ENCODE measurements at places on chromosomes 3 and 15.

DNA sequence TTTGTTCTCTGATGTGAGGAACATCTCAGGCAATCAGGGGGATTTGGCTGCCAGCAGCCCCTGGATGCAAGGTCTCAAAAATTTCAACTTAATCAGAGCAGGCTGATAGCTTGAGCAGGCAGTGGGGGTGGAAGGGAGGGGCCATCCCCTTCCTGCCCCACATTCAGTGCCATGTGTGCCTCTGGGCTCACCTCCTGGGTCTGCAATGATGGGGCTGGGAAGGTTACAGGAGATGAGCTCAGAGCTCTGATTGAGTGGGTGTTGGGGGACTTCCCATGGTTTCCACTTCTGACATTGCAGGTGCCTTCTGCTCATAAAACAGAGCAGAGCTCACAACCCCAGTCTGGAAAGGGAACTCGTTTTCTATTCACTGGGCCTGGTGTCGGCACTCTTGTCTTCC, 37.0 kb downstream of the PARP16 start:
- no peak for DNase-seq

- no peak for DNase-seq
Measured at GRCh38 chr3:62238003-62238402, 135.3 kb downstream of the FEZF2 start.

DNA sequence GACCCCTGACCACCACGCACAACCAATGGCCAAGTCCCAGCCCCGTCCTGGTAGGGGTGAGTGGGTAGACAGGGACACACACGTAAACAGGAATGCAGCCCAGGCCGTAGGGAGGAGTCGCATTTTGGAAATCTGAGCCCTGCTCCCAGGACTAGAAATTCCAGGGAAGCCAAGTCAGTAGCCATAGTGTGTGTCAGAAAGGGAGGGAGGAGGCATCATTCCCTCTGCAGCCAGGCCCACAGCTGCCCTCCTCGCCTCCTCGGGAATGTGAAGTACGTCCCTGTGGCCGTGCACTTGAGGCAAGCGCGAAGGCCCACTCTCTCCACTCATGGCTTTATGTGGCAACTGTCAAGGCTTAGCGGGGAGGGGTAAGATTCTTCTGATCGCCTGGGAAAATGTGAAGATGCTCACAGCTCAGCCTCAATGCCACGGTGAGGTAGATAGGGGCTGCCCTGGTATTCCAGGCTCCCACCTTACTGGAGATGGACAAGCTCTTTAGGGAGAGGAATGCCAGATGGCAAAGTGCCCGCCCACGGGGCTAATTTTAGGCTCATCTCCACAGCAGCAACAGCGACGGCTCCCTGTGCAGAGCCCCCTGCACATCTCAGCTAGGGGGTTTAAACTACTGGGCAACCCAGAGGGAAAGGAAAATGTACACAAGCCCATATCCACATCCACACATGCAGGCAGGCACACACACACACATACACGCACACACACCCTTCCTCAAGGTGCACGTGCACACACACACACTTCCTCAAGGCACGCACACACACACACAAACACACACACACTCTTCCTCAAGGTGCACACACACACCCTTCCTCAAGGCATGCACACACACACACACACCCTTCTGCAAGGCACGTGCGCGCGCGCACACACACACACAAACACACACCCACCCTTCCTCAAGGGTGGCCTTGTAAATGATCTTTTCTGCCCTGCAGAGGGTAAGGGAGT, 65.5 kb downstream of the ADCY5 start:
- no peak for DNase-seq

- no peak for DNase-seq
Measured at GRCh38 chr3:152626226-152626625, 208.7 kb upstream of the P2RY1 start.

DNA sequence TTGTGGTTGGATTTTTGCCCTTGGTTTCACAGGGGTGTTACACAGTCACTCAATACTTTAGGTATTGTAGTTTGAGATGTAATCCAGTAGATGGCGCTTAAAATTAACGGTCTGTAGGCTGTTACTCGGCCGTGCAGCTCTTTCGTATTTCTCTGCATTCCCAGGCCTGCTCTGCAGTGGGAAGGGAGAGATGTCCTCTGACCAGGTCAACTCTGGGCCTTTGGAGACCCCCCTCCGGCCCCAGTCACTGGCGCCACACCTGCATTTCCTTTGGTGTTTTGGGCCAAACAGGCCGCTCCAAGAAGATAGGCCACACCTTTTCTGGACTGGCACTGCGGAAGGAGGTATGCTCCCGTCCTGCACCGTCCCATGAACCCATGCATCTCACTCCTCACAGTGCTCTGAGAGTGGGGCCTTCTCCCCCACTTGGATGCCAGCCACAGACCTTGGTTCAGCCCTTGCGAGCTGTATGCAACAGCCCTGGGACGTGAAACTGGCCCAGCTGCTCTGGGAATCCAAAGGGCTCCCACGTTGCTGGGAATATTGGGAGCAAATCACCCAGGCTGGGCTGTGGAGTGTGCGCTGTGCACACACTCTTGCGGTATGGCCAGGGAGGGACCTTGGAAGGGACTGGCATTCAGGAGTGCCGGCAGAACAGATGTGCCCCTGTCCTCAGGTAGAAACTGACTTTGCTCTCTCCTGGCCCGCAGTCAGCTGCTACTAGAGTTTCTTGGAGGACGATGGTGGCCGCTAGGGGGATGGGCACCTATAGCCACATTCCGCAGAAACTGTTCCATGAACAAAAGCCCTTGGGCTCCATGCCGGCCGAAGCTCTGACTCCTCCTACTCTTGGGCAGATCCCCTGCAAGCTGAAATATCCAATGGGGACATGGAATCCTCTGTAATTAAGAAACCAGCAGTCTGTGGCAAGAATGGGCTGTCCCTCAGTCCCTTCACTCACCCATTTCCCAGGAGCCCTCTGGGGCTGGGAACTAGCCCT, 410.5 kb upstream of the CADM2 start:
- DNase-seq, result no peak

DNA sequence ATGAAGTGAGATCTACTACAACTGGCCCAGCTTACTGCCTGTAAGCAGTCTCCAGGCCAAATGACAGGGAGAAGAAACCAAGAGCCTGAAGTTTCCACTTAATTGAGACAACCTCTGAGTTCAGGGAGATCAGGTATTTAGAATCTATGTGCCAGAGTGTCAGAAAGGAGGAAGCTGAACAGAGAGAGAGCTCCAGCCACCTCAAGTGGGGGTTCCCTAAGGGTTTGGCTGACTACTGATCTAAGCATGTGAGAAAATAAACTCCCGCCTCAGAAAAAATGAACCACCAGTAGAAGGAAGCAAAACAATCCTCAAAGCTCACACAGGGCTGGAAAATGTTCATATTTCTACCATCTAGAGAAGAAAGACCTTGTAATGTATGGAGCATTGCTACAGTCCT, 25.0 kb downstream of the ADAM10 start:
- DNase-seq, result no peak

DNA sequence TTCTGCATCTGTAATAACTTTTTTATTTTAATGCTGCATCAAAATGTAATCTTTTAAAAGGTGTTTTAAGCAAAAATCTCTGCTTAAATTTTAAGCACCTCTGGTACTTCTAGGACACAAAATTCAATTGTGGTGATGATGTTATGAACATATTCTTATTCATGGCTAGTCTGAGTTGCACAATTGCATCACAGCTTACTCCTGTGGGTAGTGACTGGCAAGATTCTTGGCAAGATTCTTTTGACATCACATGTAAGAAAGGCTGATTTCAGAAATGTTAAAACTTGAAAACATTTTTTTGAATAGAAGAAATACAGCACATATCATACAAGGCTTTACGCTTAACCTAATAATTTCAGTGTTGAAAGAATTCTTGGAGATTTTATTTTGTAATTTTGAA, 35.7 kb downstream of the IQCH start:
- no peak for DNase-seq

DNA sequence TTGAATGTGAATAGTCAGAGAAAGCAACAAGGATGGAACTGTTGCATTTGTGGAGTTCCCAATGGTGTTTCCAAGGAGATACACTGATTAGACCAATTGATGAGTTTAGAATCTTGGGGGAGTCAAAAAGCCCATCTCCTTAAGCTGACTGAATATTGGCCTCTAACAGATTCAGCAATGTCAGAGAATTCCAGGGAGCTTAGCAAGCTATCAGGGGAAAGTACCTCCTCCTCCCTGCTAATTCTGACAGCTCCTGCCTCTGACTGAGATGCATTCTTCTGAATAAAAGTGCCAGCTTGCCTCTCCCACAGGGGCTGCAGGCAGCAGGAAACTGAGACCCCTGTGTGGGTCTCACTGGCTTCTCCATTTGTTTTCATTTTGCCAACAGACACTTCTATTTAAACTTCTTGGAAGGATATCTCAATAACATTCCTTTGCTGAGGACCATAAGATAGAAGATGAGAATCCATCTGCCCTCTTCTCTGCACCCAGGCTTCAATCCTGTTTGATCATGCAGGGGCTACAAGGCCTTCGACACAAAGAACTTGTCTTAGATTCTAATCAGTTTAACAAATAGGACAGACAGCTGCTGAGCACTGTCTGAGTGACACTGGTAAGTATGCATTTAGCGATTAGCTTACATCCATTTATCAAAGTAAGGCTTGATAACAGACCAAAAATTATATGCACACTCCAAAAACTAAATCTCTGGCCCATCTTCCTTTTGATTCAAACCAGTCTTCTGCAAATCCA, 1080.8 kb downstream of the TUSC7 start:
- DNase-seq, result no peak

DNA sequence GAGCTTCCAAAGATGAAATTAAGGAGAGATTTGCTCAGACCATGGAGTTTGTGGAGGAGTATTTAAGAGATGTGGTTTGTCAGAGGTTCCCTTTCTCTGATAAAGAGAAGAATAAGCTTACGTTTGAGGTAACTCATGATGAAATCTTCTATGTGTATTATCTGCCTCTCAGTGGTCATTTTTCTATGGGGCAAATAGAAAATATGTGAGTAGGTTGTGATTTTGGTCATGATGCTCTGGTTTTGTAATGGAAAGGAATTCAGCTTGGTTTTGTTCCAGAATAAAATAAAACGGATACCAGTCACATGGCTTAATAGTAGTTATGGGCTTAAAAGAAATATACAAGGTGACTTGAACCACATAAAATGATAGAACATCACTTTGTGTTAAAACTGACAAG, 181.1 kb downstream of the ITPR1 start:
- no peak for DNase-seq

DNA sequence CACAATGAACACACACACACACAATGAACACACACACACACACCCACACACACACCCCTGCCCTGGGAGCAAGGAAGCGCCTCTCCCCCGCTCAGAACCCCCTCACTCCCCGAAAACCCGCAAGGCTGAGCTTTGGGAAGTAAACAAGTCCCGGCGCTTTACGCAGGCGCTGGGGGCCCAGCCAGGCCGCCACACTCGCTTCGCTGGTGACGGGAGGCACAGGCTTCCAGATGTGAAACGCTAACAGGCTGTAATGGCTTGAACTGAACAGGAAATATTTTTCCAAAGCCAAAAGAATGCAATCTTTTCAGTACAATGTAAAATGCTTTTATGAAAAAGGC, 122.7 kb upstream of the IGF1R start:
- no peak for DNase-seq

GRCh38 chr15:93358166-93359059, 269.4 kb upstream of the RGMA start:
- no peak for DNase-seq

GRCh38 chr15:101181349-101181748, 70.5 kb downstream of the CHSY1 start:
- no peak for DNase-seq

GRCh38 chr15:62413153-62413552, 248.1 kb upstream of the C2CD4B start:
- no peak for DNase-seq

DNA sequence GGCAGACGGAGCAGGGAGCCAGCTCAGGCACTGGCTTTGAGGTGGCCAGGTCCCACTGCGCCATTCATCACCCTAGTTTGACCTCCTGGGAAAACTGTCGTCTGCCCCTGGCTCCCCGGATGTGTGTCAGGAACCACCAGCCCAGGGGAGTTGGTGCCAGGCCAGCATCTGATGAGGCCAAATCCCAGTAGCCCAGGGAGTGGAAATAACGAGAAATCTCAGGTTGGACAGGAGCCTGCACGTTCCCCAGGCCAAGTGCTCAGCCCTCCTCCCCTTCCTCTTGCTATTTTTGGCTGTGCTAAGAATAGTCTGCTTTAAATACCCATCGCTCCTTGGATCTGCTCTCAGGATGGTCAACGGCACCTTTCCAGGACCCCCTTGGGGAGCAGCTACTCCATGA, 93.1 kb upstream of the RPL32 start:
- no peak for DNase-seq

DNA sequence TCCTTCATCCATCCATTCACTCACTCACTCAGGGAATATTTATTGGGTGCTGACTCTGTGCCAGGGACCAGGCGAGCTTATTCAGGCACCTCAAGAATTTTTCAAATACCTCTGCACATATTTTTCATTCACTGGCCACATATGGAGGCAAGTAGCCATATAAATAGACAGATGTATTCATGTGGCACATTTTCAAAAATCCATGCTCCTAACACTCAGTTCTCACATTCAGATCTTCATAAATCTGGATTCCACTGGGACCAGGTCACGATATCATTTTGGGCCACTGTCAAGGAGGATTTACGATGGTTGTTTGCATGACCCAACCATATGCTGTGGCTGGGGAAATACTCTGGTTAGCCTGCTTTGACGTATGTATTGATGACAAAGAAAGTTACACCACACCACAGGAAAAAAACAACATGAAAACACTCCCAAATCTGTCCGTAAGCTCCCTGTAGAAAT, 241.8 kb upstream of the LRTM1 start:
- no peak for DNase-seq

GRCh38 chr3:47283591-47284364, 1.0 kb downstream of the KLHL18 start:
- no peak for DNase-seq

DNA sequence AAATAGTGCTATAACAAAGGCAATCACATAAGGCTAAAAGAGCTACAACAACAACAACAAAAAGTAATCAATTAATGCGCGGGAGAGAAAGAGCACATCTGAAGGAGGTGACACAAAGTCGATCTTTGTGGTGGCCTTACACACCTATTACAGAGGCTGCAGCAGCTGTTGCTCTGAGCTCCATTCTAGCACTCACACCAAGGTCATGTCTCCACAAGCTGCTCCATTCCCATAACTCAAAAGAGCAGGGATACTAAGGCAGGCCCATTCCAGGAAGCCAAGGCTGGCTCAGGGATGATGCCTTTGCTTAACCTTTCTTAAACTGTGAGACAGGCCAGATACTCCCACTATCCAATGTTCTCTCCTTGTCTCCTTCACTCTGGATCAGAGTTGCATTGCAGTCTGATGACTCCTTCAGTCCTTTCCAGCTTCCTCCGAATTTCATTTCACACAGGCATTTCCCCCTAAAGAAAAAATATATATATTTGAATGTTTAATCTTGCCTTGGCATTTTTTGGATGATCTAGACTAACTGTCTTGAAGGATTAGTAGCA, 52.7 kb downstream of the SNTN start:
- DNase-seq, result no peak

- no peak for DNase-seq
Measured at GRCh38 chr3:9251055-9251786, 1.8 kb upstream of the SRGAP3 start.

GRCh38 chr3:174639970-174640369, 219.2 kb upstream of the NAALADL2 start:
- DNase-seq, result no peak

- DNase-seq, result peak; percentile 38
Measured at GRCh38 chr3:46829699-46830208, 33.5 kb downstream of the MYL3 start.

GRCh38 chr3:18249126-18249525, 176.0 kb downstream of the SATB1 start:
- DNase-seq, result no peak

Measured in NK-92 treated with Interleukin-12 subunit alpha and Interleukin-12 subunit beta, amount 100 ng/mL, for 24 hours (cell line).